Suprapubic skin (tissue), 4 donors: ENCODE measurements at places on chromosomes 11 and 22. TPM values are rescaled to one million over a fixed set of nuclear protein-coding genes. Genes with fewer than 3 reads are reported as not detected.

DNA sequence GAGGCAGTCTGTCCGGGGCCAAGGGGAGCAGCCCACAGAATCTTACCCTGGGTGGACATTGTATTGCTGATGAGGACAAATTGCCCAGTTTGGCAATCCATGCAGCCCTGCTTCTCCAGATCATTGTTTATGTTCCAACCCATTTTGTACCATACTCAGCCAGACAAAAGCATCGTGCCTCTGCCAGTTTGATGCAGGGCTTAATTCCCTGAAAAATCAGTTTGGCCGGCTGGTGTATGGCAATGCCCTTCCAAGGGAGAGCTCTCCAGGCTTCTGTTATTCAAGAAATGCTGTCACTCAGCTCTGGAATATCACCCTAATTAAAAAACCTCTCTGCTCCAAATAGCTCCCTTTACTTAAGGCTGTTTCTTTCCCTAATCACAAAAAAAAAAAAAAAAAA lies 697.7 kb downstream of the TBC1D22A start:
- peaks cover 4% of the 10 kb centered on the region for H3K27me3 ChIP-seq
- H3K27ac ChIP-seq, result no peak overlapping the region
- H3K4me1 ChIP-seq, result no peaks in the 10 kb centered on the region
- no peak for DNase-seq

- peaks cover 59% of the 10 kb centered on the region for H3K4me1 ChIP-seq
- no peak for DNase-seq
- H3K4me3 ChIP-seq, result peak overlapping the region; percentile 43
- no peak overlapping the region for H3K27ac ChIP-seq
- peaks cover 92% of the 10 kb centered on the region for H3K27me3 ChIP-seq
Observed at GRCh38 chr11:128687321-128687720, 6.6 kb upstream of the FLI1 start.

GRCh38 chr11:27363576-27364117 lies 632 bp upstream of the CCDC34 start:
- no peaks in the 10 kb centered on the region for H3K27me3 ChIP-seq
- peak overlapping the region; percentile 24 for H3K27ac ChIP-seq
- peak overlapping the region; percentile 63 for H3K4me3 ChIP-seq
- H3K36me3 ChIP-seq, result peaks cover 11% of the 10 kb centered on the region
- peaks cover 17% of the 10 kb centered on the region for H3K4me1 ChIP-seq

DNA sequence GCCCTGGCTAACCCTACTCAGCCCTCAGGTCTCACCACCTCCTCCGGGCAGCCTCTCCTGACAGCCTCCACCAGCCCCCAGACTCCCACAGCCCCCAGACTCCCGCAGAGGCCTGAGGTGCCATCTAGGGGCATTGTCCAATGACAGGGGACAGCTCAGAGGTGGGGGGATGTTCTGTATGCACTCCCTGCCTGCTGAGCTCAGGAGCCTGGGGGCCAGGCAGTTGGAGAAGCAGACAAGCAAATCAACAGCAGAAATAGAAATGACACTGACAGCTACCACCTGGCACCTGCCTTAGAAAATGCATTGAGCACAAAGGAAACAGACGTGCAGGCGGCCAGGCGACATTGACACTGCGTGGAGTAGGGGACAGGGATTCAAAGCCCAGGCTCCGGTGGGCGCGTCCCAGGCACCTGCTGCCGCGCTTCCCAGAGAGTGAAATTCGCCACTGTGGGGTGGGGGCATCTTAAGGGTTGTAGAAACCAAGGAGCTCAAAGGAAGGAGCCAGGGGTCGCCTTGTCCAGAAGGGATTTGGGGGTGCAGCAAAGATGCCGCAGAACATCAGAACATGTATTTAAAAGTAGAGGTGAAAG lies 22.5 kb upstream of the WNT7B start:
- no peak for DNase-seq
- H3K4me1 ChIP-seq, result peaks cover 76% of the 10 kb centered on the region
- no peak overlapping the region for H3K4me3 ChIP-seq
- no peaks in the 10 kb centered on the region for H3K27me3 ChIP-seq
- H3K36me3 ChIP-seq, result no peaks in the 10 kb centered on the region

DNA sequence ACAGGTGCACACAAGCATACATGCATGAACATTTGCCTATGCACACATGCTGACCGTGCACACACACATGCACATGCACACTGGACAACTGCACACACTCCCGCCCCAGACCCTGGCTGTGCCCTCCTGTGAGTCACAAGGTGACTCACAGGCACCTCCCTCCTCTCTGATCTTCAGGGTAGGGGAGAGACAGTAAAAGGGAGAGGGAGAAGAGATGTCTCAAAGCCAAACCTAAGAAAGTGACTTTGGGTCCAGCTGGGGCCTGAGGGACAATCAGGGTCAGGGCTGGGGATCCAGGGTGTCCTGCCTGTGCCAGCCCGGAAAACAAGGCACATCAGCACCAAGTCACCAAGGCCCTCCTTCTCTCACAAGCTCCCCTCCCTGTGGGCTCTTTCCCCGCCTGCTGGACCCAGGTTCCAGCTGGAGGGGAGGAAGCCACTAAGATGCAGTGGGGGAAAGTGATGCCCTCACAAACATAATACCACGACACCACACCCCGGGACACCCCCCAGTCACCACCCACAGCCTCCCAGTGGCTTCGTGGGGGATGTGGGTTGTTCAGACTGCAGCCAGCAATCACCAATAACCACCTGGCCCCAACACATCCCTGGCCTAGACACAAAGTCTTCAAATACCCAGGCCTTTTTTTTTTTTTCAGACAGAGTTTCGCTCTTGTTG lies 39.3 kb downstream of the PDGFB start:
- no peaks in the 10 kb centered on the region for H3K36me3 ChIP-seq
- H3K27me3 ChIP-seq, result no peaks in the 10 kb centered on the region

GRCh38 chr22:44391015-44391414 lies 78.3 kb upstream of the SHISAL1 start:
- DNase-seq, result peak; percentile 38
- H3K27ac ChIP-seq, result no peak overlapping the region
- peaks cover 86% of the 10 kb centered on the region for H3K27me3 ChIP-seq
- no peaks in the 10 kb centered on the region for H3K36me3 ChIP-seq

DNA sequence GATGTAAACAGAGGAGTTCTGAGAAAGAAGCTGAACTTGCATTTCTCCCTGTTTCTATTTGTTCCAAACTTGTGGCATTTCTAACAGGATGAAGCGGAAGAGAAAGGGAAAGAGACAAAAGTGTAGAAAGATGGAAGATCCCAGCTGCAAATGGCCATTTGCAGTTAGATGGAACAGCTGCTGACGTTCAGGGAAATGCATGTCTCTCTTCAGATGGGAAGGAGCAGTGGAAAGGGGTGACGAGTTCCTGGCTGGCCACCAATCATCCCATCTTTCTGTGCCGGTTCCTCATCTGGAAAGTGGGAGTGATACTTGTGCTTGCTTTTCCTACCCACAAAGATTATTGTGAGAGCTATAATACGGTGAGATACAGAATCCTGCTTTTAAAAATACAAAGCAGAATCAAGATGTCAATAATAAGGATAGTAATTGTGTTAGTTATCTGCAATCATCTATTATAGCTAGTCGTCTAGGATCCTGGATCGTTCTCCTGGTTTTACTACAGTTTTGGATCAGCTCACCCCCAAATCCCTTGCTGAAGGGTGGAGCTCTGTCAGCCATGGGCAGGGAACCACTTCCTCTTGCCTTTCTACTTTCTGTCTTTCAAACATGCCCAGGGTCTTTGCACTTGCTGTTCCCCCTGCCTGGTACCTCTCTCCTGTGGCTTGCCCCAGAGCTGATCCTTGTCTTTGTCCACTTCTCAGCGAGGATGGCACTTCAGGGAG lies 1.2 kb upstream of the TIMP3 start:
- no peak for DNase-seq
- H3K27ac ChIP-seq, result peak overlapping the region; percentile 91
- H3K36me3 ChIP-seq, result no peaks in the 10 kb centered on the region
- no peak overlapping the region for H3K4me3 ChIP-seq
- H3K27me3 ChIP-seq, result no peaks in the 10 kb centered on the region

DNA sequence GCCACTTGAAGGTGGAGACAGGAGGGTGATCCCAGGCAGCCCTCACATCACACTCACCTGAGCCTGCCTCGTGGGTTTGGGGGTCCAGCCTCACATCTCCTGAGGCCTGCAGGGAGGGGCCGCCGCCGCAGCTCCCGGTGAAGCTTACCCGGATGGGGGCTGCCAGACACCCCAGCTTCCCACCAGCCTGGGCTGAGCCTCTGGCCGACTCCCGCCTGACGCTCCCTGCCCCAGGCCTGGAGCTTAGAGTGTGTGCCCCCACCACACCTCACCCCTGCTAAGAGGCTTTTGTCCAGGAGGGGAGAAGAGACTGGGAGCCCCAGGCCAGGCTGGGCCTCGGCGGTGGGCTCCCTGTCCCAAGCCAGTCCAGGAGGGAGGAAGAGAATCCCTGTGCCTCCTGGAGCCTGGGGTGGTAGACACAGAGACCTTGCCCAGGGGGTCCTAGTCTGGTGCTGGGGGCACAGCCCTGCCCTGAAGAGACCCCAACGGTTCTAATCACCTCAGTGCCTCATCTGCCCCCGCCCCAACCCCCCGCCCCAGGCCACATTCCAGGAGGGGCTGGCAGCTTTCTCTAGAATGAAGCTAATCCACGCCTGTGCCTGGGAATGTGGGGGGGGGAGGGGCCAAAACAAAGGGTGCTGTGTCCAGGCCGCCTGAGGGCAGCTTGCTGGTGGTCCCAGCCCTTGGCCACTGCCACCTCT lies at the start of gene SLC16A8:
Gene SLC16A8 (minus strand): TSS at position 254 of the 701 bp plus-strand sequence. CDS start 1,311 bp downstream, outside the sequence.
- peaks cover 8% of the 10 kb centered on the region for H3K36me3 ChIP-seq
- H3K4me1 ChIP-seq, result peaks cover 36% of the 10 kb centered on the region
- no peak within 1 kb of the TSS for H3K4me3 ChIP-seq
- H3K27me3 ChIP-seq, result peaks cover 24% of the 10 kb centered on the region
- DNase-seq, result no peak

GRCh38 chr11:132257871-132258270 lies 887.5 kb downstream of the NTM start:
- H3K27ac ChIP-seq, result no peak overlapping the region
- H3K4me1 ChIP-seq, result no peaks in the 10 kb centered on the region
- H3K4me3 ChIP-seq, result no peak overlapping the region
- no peaks in the 10 kb centered on the region for H3K36me3 ChIP-seq

DNA sequence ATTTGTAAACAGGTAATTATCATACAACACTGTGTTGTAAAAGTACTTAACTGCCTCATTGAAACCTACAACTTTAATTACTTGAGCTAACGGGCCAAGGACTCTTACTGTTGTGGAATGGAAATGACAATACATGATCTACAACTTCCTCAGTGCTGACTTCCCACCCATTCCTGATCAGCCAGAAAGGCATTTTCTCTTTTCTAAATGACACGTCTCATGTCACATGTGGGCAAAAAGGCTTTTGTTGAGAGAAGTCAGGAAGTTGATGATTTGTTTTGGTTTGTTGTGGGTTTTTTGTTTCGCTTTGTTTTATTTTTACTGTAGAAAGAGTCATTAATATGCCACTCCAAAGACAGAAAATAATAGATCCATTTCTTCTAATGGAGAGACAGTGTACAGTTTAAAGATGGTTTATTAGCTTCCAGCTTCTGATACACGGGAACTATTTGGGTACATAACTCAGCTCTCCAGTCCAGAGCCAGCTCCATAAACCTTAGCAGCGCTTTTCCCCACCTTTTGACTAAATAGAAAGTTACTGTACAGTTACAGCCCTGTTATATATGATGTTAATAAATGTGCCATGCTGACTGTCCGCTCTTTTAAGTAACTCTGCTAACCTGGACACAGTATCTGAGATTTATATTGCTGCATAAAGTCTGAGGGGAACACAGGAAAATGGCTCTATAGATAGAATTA lies 509.4 kb upstream of the API5 start:
- H3K27ac ChIP-seq, result no peak overlapping the region
- no peaks in the 10 kb centered on the region for H3K4me1 ChIP-seq
- H3K36me3 ChIP-seq, result no peaks in the 10 kb centered on the region
- no peak for DNase-seq

GRCh38 chr22:22870577-22871404 lies 16.8 kb upstream of the IGLL5 start:
- no peaks in the 10 kb centered on the region for H3K36me3 ChIP-seq
- DNase-seq, result no peak
- no peak overlapping the region for H3K27ac ChIP-seq
- H3K27me3 ChIP-seq, result peaks cover 9% of the 10 kb centered on the region
- no peak overlapping the region for H3K4me3 ChIP-seq
- peaks cover 7% of the 10 kb centered on the region for H3K4me1 ChIP-seq

- no peaks in the 10 kb centered on the region for H3K4me1 ChIP-seq
- H3K27me3 ChIP-seq, result no peaks in the 10 kb centered on the region
- DNase-seq, result no peak
- no peak overlapping the region for H3K27ac ChIP-seq
- H3K4me3 ChIP-seq, result no peak overlapping the region
Observed at GRCh38 chr22:16955678-16956210, 52.3 kb downstream of the GAB4 start.

- no peak for DNase-seq
- H3K4me3 ChIP-seq, result no peak overlapping the region
- H3K27me3 ChIP-seq, result no peaks in the 10 kb centered on the region
- no peaks in the 10 kb centered on the region for H3K36me3 ChIP-seq
Observed at GRCh38 chr11:31247321-31247720, 122.2 kb downstream of the DCDC1 start.

DNA sequence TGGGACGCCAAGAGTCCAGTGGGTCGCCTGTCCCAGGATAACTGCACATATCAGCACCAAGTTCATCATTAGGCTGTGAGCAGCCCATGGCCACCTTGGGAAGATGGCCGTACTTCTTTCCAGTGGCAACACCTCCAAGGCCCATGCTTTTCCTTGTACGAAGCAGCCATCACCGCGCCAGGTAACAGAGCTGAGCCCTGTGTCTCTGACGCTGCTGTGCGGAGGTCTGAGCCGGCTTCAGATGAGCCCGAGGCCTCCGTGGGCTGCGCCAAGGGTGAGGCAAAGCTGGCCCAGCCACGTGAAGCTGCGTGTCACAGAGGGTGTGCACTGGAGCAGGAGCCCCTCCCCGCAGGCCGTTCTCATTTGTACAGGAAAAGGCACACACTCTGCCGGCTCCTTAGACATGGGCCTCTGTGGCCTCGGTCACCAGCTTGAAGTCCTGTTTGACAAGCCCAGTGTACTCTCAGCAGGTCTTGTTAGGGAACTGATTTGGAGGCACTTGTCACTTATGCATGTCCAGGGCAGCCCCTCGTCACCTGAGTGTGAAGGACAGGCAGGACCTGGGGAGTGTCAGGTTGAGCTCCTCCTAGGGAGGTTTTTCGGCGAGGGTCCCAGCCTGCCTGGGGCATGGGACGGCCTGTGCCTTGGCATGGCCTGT lies 401.5 kb downstream of the TBC1D22A start:
- no peak overlapping the region for H3K27ac ChIP-seq
- no peaks in the 10 kb centered on the region for H3K4me1 ChIP-seq
- no peaks in the 10 kb centered on the region for H3K27me3 ChIP-seq

GRCh38 chr11:704781-705645 lies 1.0 kb upstream of the EPS8L2 start:
- DNase-seq, result peak; percentile 68
- peak overlapping the region; percentile 58 for H3K4me3 ChIP-seq
- peaks cover 10% of the 10 kb centered on the region for H3K36me3 ChIP-seq

The PTPMT1 gene
- 81.4 TPM for total RNA-seq

The DKK3 gene
- total RNA-seq, result 133 TPM

The UBQLNL gene
- total RNA-seq, result not detected

The CLP1 gene
- 22.6 TPM for total RNA-seq
